ENCODE measurements at places on chromosomes 11 and 22.

GRCh38 chr11:14223636-14224288 lies 135.2 kb downstream of the RRAS2 start:
- DNase-seq, result no peak

- DNase-seq, result no peak
Measured at GRCh38 chr11:69359735-69360480, 66.0 kb downstream of the MYEOV start.

- no peak for DNase-seq
Measured at GRCh38 chr11:17652556-17652955, 66.8 kb upstream of the MYOD1 start.

DNA sequence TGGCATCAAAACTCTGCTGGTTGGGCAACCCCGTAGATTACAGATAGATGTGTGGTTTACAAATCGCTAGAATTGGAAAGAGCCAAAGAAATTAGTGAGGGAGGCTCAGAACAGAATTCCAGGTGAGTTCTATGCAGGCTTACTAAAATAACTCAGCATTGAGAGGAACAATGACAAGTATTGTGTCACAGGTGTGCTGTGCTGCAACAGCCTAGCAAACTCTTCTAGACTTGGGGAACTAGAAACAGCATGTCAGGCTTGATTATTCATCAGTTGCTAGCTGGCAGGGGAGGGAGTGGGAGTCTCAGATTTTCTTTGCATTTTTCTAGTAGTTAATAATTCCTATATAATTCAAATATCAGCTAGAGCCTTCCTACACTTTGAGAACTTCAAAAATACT lies 26.3 kb upstream of the RASD2 start:
- no peak for DNase-seq

DNA sequence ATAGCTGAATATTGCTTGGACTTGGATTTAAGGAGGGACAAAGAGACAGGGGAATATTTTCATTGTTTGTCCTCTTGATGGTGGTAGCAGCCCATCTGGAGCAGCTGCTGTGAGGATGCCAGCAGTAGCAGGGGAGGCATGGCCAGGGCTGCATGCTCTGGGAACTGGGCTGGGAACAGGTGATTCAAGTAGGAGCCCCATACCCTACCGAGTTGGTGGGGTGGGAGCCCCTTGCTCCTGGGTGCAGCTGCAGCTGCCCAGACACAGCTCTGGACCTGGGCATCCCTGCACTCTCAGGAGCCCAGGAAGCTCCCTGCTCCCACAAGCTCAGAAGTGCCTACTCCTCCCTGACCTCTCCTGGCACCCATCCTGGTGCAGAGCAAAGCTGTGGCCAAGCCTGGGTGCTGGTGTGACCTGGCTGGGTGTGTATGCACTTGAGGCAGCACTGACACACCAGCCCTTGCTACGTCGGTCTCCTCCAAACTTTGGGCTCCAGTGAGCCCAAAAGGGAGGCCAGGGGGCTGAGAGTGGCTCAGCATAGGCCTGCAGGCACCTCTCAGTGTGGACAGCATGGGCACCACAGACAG lies 341.8 kb upstream of the CCDC179 start:
- DNase-seq, result no peak

DNA sequence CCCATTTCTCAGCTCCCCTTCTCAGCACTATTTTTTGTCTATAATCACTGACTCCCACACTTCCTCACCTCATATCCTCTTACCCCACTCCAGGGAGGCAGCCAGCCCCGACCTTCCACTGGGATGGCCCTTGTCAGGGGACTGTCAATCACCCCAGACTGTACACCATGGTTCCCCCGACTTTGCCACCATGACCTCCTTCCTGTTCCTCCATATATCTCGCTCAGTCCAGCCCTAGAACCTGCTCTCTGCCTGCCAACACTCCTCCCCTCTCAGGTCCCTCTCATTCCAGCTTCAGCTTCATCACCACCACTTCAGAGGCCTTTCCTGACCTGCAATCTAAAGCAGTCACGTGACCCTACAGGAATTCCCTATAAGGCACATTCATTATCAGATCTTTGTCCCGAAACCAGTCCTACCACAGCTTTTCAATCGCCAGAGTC lies 16.5 kb downstream of the PRPF19 start:
- no peak for DNase-seq

DNA sequence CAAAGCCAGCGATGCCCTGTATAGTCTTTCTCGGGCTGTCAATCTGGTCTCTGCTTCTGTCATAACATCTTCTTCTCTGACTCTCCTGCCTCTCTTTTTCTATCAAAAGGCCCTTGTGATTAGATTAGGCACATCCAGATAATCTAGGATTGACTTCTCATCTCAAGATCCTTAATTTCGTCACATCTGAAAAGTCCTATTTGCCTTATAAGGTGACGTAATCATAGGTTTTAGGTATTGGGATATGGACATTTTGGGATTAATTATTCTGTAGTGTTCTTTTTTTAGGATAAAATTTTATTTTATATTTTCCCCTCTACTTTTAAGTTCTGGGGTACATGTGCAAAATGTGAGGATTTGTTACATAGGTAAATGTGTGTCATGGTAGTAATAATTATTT lies 480.8 kb upstream of the CCDC90B start:
- no peak for DNase-seq

- no peak for DNase-seq
Measured at GRCh38 chr11:2099516-2100349, 39.5 kb downstream of the IGF2 start.

- DNase-seq, result no peak
Measured at GRCh38 chr11:73752216-73752867, 8.5 kb downstream of the RAB6A start.

GRCh38 chr11:62560566-62561103 lies 13.1 kb downstream of the EEF1G start:
- DNase-seq, result no peak

- DNase-seq, result no peak
Measured at GRCh38 chr11:15969281-15969680, 387.1 kb downstream of the SOX6 start.

DNA sequence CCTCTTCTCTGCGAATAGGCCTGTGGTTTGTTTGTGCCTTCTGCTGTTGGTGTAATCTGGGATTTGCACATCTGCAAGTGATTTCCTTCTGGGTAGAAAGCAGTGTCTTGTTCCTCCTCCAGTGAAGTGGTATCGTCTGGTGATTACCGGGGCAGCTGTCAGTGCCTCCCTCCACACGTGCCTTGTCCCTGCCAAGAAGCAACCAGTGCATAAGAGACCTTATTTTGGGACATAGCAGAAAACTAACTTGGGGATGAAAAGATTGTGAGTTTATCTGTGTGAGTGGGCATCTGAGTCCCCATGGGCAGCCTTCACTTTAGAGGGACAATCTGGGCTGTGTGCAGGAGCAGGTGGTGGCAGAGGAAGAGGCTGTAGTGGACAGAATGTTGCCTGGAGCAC lies 71.5 kb upstream of the SORL1-AS1 start:
- DNase-seq, result no peak

GRCh38 chr11:44943118-44943517 lies 7.6 kb downstream of the TP53I11 start:
- no peak for DNase-seq
